ENCODE measurements at places on chromosomes 7 and 10. TPM values are rescaled to one million over a fixed set of nuclear protein-coding genes. Genes with fewer than 3 reads are reported as not detected.

DNA sequence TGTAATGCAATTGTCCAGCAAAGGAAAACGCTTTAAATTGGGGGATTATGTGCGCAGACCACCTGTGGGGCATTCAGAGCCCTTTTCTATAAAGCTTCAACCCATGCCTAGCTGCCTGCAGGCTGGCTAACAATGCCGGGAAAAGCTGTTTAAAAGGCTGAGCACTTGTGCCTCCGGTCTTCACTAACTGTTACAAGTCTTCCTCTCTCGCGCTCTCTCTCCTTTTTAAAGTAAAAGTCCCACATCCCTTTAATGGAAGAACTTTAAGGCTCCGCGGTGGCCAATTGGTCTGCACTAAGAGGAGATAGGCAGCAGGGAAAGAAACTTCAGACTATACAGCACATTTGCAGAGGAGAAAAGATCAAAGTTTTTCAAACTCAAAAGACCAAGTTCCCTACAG is 4.6 kb downstream of the FZD8 start:
- DNase-seq, result no peak

DNA sequence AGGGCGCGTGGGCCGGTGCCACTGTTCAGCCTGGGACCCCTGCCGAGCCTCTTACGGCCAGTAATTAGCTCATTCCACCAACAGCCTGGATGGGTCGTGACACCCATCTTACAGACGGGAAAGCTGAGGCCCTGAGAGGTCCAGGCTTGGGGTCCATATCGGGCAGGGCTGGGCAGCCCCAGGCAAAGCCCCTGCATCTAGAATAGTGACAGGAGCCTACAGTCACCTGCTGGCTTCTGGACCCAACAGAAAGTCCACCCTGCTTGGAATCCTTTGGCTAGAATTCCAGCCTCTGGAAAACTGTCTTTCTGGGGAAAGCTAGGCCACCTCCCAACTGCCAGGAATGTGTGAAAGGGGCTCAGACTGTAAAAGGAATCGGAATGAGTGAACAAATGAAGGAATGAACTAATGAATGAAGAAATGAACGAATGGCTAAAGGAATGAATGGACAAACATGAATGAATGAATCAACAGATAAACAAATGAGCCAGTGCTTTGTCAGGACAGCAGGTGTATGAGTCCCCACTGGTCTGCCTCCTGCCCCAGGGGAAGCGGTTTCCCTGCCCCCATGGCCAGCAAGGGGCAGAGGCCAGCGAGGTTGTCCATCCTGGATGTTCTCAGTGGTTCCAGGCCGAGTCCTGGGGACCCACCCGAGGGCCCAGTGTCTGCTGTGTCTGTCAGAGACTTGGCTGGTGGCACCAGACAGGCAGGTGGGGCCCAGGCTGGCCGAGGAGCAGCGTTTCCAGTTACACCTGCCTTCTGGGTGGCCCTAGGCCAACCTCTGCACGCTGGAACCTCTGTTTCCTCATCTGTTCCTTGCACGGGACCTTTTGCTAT is 24.1 kb upstream of the PDGFA start:
- no peak for DNase-seq

The SLC13A1 gene
- not detected for total RNA-seq

- peak; percentile 44 for DNase-seq
These were observed 1212.4 kb downstream of the SORCS1 start for GRCh38 chr10:105952153-105952552.

The SFRP4 gene
- total RNA-seq, result 1.9 TPM

- DNase-seq, result no peak
These were observed 88.1 kb downstream of the SEMA3C start for GRCh38 chr7:80830584-80831285.

The POP7 gene
- 28.0 TPM for total RNA-seq

DNA sequence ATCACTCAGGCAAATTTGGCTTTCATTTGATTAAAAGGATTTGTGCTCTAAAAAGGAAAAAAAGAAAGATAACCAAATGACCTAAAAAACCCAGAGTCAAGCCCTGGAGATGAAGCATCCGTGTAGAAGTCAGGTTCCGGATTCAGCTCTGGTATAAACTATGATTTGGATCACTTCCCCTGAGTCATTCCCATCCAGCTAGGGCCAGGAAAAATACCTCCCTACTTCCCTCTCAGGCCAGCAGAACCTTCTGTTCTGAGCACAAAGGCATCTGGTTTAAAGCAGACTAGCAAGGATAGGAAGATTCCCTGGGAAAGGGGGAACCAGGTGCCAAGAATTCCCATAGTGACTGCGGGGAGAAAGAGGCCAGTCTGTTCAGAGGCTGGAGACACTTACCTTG is 25.7 kb upstream of the NDST2 start:
- DNase-seq, result no peak

DNA sequence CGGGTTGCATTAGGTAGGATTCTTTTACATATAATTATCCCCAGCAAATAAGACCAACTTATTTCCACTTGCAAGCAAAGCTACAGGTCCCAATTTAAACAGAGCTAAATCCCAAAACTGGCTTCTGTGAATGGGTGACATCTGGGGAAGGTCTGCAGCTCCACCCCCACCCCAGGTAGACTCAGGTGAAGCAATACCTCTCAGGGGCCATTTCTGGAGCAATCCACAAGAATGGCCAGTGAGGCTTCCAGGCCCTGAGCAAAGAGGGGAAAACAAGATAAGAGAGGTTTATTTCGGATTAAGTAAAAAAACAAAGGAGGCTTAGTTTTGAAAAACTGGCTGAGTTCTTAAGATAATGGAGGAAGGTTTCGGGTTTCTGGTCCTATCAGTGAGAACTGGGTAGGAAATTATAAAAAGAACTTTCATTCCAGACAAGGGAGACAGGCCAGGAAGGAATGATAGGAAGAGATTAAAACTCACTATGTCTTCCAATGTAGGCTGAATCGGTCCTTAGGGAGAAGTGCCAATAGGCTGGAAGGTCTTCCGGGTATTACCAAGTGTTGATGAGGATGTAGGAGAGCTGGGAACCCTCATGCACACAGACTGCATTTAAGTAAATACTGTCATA is 25.4 kb downstream of the SH3PXD2A start:
- DNase-seq, result no peak

The SUN3 gene
- not detected for total RNA-seq

- DNase-seq, result no peak
These were observed 14.6 kb downstream of the SND1 start for GRCh38 chr7:127666602-127667001.

The MSMB gene
- total RNA-seq, result not detected

GRCh38 chr10:21100190-21100589 is 203.1 kb upstream of the NEBL start:
- DNase-seq, result no peak

DNA sequence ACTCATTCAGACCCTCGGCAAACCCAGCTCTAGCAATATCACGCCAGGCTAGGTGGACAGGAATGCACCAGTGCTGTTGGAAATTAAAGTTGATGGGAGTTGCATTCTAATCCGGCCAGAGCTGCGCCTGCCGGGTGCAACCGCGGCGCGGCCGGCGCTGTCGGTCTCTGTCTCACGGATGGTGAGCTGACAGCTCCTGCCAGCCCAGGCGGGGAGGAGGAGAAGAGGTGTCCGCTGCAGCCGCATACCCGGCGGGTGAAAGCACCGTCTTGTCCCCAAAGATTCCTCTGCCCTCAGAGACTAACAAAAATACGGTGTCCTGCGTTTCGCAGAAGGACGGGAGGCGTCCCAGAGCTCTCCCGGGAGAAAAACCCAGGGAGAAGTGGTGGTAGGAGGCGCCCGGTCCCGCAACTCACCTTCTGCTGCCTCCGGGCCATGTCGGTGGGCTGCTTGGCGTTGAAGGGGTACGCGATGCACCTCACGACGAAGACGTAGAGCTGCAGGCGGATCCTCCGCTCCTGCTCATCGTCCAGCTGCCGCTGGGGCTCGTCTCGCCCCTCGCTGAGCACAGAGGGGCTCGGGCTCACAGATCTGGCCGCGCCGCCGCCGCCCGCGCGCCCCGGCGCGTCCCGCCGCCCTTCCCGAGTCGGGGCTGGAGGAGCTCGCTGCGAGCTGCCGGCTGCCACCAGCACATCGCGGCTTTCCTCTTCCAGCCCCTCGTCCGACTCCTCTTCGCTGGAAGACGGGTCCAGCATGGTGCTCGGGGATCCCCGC is 490 bp downstream of the CADPS2 start:
- DNase-seq, result peak; percentile 46

The IL6 gene
- 5.0 TPM for total RNA-seq

DNA sequence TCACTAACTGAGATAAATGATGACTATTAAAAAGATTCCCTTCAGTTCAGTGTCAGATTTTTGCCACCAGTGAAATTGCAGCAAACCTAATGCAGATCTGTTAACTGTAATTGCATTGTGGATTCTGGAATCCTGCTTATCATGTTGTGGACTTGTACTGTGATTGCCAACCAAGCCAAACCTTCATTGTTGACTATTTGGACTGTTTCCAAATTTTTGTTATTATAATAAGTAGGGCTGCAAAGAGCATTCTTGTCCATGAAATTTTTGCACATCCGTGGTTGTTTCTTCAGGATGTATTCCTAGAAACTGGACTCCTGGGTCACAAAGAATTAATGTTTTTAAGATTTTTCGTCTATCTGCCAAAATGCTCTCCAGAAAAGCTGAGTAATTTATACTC is 281.6 kb upstream of the ZMIZ1 start:
- DNase-seq, result no peak

The LAMB1 gene
- 198 TPM for total RNA-seq

The CPXM2 gene
- 23.6 TPM for total RNA-seq

The AMZ1 gene
- total RNA-seq, result 0.23 TPM

GRCh38 chr7:132317701-132318351 is 258.4 kb downstream of the PLXNA4 start:
- DNase-seq, result no peak

DNA sequence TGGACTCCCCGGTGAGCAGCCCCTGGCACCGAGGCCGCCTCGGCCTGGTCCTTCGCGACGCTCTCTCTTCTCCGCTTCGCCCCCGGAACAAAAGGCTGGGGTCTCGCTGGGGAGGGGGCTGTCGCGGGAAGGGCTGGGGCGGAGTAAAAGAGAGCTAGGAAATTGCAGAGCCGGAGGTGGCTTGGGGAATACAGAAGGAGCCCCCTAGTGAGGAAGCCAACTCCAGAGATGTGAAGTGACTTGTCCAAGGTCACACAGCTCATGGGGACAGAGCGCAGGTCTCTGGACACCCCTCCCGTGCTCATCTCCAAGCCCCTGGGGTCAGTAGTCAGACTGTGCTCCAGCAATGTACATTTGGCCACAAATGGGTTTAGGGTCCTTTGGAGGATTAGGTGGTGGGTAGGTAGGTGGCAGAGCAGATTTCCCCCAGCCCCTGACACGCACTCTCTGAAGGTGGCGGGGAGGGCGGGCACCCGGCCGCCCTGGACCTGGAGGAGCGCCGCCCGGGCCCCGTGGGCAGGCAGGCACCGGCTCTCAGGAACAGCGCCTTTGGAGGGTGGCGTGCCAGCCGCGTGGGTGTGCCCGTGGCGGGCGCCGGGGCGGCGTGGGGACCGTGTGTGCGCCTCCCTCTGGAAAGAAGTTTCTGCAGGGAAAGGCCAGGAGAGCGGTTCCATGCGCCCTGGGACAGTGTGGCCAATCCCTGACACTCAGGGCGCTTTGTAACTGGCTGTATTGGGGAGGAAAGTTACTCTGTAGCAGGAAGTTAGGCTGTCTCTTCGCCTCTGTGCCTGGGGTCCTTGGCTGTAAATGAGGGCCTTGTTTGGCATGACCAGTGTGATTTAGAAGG is 910 bp downstream of the WIPF3 start:
- DNase-seq, result no peak

DNA sequence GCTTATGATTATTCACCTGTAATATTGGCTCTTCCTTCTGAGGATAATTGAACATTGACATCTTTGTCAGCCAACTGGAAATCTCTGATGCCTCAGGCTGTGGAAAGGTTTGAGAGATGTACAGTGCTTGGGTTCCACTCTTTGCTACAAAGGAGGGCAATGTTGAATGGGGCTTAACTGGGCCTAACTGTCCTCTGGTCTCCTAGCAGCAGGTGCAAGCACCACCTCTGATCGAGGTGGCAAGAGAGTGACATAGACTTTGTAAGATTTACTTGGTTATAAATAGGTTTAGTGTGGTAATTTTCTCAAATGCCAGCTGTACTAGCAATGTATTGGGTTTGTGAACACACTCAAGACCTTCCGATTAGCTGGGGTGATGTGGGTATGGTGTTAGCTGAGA is 21.1 kb downstream of the CYP2C8 start:
- DNase-seq, result no peak

GRCh38 chr7:593324-594115 is 73.9 kb upstream of the PDGFA start:
- no peak for DNase-seq

DNA sequence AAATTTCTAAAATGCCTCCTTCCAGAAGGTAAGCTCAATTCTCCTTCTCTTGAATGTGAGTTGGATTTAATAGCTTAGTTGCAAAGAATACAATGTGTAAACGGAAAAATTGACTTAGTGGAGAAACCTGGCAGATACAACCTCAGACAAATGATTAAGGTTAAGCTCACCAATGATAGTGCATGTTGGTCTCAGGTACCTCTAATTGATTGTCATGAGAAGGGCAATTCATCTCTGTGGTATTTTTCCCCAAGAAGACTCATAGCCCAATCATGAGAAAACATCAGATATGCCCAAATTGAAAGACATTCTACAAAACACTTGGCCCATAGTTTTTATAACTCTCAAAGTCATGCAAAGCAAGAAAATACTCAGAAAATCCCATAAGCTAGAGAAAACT is 36.2 kb upstream of the TMEM106B start:
- DNase-seq, result no peak

- DNase-seq, result no peak
These were observed 95.8 kb downstream of the HIP1 start for GRCh38 chr7:75642810-75643486.

The PAX4 gene
- not detected for total RNA-seq

- DNase-seq, result no peak
These were observed 181.7 kb upstream of the MALRD1 start for GRCh38 chr10:18866852-18867251.

All from ureter (tissue), 1 donor.